T-helper 22 cell (primary cell): ENCODE measurements at places on chromosomes 7 and 10.

DNA sequence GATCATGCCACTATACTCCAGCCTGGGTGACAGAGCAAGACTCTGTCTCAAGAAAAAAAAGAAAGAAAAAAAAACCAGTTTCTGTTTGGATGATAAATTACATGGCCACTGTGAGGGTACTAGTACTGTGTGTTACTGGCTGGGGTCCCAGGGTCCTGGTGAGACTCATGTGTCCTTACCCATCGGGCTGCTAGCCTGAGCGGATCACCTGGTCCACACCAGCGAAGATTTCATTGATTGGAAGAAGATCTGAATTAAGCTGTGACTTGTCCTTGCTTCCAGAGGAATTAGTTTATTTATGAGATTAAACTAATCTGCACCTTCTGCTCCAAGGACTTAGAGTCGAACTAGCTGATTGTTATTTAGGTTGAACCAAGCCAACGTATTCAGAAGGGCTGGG, 40.0 kb upstream of the BAMBI start:
- no peak for DNase-seq

DNA sequence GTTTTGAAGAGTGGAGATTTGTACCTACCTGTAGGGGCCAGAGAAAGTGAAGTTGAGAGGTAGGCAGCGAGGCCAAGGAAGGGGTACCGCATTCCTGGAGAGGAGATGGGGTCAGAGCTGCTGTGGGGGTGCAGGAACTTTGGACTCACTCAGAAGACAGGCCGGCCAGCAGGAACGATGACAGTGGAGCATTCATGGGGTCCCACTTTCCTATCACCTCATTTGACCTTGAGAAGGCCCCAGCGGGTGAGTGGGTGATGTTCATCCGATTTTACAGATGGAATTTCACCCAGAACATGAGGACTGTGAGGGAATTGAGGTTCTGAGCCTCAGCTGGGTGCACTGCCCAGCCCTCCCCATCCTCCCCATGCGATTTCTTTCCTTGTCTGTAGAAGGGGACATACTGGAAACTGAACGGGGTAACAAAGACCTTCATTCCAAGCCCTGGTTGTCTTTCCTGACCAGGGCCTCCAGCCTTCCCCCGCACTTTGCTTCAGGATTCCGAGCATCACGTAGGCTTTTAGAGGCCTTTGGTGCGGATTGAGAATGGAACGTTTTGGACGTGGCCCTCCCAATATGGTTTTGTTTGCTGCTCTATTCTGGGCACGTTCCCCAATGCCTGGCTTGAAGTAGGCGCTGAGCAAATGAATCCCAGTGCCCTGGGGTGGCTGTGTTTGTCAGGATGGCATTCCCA, 87.3 kb downstream of the ADCY1 start:
- DNase-seq, result no peak

DNA sequence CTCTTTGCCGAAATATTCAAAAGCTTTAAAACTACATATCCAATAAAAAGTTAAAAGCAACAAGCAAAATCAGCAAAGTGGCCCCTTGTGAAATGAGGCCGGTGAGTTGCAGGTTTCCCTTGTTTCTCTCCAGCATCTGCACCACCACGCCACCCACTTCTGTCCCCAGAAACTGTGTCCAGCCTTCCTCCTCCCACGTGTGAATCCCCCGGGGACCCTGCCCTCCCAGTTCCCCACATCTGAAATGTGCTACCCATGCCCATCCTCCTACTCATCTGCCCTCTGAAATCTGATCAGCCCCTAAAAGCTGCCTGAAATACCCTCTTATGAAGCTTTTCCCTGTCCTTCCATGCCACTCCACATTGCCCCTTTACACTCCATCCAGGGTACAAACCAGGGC, 3.8 kb downstream of the ALOX5 start:
- no peak for DNase-seq

- no peak for DNase-seq
Measured at GRCh38 chr7:81761821-81762220, 8.0 kb downstream of the HGF start.

GRCh38 chr10:110852255-110852896, 19.4 kb upstream of the PDCD4 start:
- no peak for DNase-seq

DNA sequence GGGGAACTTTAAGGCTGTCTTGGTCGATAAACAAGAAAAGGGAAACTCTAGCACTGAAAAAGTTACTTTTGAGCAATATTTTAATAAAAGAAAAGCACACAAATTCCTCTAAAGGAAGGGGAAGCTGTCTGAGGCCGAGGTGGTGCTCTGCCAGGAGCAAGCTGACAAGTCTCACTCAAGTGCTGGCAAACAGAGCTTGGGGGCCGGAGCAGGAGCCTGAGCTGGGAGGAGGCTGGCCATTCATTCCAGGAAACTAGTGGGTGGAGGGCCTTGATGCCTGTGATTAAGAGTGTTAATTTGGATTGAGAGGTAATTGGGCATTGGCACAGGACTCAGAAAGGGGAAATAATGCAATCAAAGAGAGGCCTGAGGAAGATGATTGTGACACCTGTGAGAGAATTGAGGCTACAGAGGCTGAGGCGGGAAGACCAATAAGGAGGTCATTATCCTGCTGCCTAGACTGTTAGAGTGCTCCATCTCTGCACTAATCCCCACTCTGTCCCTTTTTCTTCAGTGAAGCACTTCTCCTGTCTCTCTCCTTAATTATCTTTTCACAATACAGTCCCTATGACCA, 154.9 kb upstream of the COL1A2 start:
- no peak for DNase-seq

- DNase-seq, result no peak
Measured at GRCh38 chr7:20188567-20188966, 28.6 kb downstream of the MACC1 start.

- DNase-seq, result no peak
Measured at GRCh38 chr10:128850647-128851046, 616.4 kb upstream of the MGMT start.

GRCh38 chr10:124739986-124740368, 4.2 kb downstream of the FAM53B start:
- DNase-seq, result no peak

DNA sequence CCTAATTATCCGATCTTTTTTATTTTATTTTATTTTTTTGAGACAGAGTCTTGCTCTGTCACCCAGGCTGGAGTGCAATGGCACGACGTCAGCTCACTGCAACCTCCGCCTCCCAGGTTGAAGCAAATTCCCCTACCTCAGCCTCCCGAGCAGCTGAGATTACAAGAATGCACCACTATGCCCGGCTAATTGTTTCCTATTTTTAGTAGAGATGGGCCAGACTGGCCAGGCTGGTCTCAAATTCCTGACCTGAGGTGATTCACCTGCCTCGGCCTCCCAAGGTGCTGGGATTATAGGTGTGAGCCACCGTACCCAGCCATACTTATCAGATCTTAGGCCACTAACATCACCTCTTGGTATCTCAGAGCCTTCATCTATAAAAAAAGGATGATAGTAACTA, 4.9 kb downstream of the SLC25A13 start:
- DNase-seq, result no peak

- DNase-seq, result no peak
Measured at GRCh38 chr7:15087771-15088170, 185.2 kb upstream of the DGKB start.

DNA sequence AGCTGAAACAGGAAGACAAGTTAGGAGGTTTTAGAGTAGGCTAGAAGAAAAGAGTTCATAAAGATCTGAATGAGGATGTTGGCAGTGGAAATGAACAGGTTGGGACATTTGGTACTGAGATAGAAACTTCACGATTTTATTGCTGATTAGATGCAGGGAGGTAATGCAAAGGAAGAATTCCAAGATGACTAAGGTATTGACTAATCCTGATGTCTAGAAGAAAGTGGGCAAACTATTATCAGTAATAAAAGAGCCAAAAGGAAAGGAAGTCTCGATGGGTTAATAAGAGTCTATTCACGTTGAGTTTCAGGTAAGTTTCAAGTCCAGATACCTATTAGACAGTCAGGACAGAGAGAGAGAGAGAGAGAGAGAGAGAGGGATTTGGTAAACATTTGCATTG, 631.3 kb upstream of the LRRTM3 start:
- DNase-seq, result no peak

GRCh38 chr7:959271-959670, 4.8 kb upstream of the ADAP1 start:
- no peak for DNase-seq

- DNase-seq, result no peak
Measured at GRCh38 chr10:7593063-7593462, 73.7 kb downstream of the ITIH5 start.

DNA sequence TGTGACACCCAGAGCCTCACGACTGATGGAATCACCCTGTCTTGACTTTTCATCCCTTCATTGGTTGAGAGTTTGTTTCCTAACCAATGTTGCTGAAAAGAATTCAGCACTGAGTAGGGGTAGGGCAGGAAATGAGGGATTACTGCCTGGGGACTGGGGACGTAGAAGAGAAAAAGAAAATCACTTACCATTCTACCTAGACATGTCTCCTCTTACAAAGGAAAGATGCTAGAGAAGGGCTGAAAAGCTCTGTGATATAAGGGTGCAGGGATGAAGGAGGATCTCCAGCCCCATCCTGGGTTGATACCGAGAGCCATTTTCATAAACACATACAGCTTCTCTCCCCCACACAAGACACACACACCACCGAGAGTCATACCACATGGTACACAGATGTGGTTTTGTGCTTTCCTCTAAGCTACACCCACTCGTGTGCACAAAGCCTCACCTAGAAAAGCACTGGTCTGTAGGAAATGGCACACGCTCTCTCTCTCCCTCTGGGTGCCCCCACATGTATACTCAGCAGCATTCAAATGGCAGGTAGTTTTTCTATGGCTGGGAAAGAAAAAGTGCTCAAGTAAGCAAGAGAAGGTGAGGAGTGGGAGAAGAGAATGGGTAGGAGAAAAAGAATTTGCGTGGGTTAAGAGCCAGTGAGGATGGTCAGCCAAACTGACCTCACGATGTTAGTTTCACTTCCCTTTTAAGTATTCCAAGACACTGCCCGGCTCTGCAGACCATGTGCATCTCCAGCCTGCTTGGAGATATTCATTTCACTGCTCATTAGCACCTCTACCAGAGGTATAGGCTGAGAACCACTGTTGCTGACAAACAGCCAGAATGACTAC, 85.8 kb downstream of the CALD1 start:
- DNase-seq, result no peak

DNA sequence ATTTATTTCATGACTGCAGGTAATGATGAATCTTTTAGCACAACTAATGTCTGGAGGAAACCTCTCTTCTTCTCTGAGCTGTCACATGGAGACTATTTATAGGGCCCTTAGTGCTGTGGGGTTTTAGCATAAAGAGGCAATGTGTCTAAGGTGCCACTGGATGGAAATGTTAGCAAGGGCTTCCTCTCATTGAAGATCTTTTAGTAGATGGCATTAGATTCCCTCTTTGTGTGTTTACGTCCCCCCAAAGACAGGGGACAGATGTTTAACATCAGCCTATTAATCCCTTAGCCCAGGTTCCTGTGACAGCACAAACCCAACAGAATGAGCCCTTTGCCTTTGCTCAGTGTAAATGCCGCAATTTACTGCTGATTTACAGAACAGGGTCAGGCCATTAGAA, 208.6 kb downstream of the SKAP2 start:
- no peak for DNase-seq

DNA sequence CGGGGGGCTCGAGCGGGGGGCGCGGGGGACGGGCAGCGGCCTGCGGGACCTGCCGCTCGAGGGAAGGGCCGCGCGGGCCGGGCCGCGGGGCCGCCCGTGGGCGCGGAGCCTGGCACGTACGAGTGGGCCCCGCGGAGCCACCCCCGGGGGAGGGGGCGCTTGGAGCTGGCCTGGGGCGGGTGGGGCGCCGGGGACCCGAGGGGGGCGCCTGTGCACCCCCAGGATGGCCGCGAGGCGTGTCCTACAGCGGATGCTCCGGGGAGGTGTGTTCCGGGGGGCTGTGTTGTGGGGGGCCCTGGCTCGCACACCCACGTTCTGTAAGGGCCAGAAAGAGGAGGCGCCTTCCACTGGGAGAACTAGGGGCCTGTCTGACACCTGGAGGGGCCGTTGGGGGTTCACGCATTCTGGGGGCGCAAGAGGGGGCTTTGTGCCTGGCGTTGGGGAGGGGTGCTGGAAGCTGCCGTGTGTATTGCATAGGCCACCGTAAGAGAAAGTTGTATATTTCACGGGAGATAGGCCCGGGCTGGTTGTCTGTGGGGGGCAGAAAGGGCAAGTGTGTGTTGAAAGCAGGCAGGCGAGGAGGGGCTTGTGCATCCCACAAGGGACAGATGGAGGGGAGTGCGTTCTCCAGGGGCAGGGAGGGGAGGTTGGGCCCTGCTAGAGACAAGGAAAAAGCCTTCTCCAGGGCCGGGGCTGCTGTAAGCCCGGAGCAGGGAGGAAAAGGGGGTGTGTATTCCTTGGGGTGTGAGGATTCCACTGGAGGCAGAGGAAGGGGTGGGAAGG, 663 bp downstream of the VPS37D start:
- no peak for DNase-seq

DNA sequence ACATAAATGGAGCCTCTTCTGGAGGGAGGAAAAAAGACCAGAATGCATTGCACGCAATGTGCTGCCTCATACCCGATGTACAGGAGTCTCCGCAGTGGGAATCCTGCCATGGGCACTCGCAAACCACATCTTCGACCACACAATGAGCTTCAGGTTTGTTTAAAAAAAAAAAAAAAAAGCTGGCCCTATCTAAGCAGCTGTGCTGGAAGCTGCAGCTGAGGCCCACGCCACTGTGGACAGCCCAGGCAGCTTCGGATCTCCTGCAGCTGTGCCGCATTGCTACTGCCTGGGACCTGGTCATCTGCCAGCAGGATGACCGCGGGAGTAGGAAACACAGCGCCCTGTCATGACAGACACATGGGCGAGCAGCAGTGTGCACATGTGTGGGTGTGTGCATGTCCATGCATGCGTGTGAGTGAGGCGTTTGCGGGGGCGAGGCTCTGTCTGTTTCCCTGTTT, 26.0 kb downstream of the EN2 start:
- DNase-seq, result no peak

- no peak for DNase-seq
Measured at GRCh38 chr10:69474742-69475432, 23.6 kb downstream of the TSPAN15 start.

- DNase-seq, result no peak
Measured at GRCh38 chr10:131034451-131034850, 277.1 kb downstream of the TCERG1L start.

- DNase-seq, result no peak
Measured at GRCh38 chr10:13555884-13556510, 27.2 kb upstream of the BEND7 start.

DNA sequence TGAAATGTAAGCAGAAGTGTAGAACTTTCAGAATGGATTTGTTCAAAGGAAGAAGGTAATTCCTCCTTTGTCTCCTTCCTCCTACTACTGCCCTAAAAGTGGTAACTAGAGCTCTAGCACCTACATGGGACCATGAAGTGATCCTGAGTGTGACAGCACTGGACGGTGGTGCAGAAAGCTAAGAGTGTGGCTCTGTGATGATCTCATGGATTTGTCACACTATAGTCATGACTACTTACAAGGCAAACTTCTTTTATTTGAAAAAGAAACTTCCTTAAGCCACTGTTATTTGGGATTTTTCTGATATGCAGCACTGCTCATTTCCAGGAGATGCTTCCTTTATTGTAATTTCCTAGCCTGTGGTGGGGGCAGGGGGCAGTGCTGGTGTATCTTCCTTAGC, 5.8 kb upstream of the FHIP2A start:
- DNase-seq, result no peak
